Stimulated activated CD4-positive, alpha-beta T cell treated with anti-CD3 and anti-CD28 coated beads, Interleukin-2, amount 100 ng/mL, for 4 hours (primary cell): ENCODE measurements at places on chromosomes 3 and 15.

- DNase-seq = no peak
Observed at GRCh38 chr3:196707566-196707965, 4.5 kb downstream of the CEP19 start.

- DNase-seq = no peak
Observed at GRCh38 chr15:44092221-44092620, 102.8 kb downstream of the FRMD5 start.

DNA sequence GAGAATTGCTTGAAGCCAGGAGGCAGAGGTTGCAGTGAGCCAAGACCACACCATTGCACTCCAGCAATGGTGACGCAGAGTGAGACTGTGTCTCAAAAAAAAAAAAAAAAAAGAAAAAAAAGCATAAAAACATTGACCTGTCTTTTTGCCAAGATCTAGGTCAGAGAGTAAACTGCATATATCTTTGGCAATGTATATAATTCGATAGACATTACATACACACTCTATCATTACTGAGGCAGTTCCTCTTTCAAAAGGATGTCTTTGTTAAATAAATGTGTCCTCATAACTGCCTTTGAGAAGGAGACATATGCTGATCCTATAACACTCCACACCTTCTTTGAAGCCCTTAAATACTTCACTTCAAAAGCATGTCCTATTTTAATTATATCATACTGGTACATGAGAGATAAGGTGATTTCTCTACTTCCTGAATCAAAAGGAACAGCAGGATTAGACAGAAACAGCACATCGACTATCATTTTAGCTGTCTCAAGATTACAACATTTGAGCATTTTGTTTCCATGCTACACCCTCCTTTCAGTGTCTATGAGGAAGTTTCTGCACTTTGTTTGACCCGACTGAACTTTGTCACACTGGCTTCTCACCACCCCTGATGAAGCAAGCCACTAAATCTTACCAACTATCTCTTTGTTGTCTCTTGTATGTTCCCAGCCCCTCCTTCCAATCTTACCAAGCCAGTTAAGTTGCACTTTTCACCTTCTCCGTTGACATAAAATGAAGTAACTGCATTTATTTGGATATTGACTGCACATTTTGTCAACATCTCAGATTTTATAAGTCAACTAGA lies 335.8 kb downstream of the MECOM start:
- no peak for DNase-seq

DNA sequence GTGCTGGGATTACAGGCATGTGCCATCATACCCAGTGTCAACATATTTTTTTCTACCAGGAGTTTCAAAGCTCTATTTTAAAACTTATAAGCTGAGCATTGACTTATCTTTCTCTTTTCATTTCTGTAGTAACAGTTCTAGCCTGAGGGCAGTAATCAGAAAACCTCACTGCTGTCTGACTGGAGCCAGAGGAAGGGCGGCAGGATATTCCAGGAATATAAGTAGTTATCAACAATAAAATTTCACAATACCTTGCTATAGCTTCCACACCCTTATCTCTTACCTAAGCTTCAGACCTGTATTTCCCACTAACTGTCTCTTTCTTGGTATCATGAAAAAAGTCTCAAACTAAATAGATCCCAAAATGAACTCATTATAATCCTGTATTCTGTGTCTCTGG lies 5.1 kb upstream of the NEDD4 start:
- no peak for DNase-seq

- no peak for DNase-seq
Observed at GRCh38 chr15:33100314-33100713, 94.2 kb downstream of the FMN1 start.
